Psoas muscle (tissue), 8 donors: ENCODE measurements at places on chromosomes 1 and 21. TPM values are rescaled to one million over a fixed set of nuclear protein-coding genes. Genes with fewer than 3 reads are reported as not detected.
A peak's percentile ranks its signal among the peaks of the same experiment; 100 is the strongest.

DNA sequence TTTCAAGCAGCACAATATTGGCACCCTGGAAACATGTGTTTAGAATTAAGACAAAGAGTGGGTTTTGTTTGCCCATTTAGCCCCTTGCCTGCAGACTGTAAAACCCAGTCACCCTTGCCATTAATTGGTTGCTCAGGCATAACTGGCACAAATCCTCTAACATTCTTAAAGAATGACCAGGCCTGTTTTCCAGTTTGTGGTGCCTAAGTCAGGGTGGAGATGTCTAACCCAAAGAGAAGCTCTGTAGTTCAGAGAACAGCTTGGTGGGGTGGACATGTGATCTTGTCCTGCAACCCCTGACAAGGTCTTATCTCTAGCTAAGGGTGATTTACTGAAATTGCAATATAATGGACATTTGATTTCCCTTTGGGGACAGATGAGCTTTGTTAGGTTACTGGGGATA lies 8.8 kb upstream of the ANGPTL7 start:
- DNase-seq: no peak

- no peak for DNase-seq
Observed at GRCh38 chr1:48649880-48650279, 126.8 kb downstream of the BEND5 start.

- no peak for DNase-seq
Observed at GRCh38 chr1:18903291-18903756, 969 bp upstream of the ALDH4A1 start.

DNA sequence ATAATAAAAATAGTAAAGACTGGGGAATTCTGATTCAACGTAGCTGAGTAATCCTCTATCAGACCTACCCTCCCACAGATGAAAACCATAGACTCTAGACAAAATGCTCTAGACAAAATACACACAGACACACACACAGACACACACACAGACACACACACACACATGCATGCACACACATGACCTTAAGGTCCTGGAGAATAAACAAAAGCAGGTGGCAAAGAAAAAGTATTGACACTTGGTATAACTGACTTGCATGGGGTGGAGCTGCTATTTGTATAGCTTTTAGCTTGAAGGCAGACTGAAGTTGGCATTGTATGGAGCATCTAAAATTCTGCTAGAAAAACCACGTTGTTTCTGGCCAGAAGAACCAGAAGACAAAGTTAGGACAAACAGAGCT lies 29.3 kb downstream of the C1orf141 start:
- no peak for DNase-seq

GRCh38 chr21:42193131-42193671 lies 25.7 kb upstream of the ABCG1 start:
- no peak for DNase-seq

DNA sequence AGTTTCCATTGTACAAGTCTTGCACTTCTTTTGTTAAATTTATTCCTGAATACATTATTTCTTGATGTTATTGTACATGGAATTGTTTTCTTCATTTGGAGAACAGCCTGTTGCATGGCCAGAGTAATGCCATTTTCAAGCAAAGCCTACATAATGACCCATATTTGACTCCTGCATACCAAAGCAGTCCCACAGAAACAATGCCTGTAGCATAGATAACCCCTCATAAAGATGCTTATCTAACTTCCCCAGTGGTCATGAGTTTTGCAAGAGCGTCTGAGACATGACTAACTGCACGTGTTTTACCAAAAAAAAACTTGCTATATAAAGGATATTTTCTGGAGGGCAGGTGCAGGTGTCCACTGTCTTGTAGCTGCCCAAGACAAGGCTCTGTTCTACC lies 30.3 kb upstream of the RLF start:
- no peak for DNase-seq

DNA sequence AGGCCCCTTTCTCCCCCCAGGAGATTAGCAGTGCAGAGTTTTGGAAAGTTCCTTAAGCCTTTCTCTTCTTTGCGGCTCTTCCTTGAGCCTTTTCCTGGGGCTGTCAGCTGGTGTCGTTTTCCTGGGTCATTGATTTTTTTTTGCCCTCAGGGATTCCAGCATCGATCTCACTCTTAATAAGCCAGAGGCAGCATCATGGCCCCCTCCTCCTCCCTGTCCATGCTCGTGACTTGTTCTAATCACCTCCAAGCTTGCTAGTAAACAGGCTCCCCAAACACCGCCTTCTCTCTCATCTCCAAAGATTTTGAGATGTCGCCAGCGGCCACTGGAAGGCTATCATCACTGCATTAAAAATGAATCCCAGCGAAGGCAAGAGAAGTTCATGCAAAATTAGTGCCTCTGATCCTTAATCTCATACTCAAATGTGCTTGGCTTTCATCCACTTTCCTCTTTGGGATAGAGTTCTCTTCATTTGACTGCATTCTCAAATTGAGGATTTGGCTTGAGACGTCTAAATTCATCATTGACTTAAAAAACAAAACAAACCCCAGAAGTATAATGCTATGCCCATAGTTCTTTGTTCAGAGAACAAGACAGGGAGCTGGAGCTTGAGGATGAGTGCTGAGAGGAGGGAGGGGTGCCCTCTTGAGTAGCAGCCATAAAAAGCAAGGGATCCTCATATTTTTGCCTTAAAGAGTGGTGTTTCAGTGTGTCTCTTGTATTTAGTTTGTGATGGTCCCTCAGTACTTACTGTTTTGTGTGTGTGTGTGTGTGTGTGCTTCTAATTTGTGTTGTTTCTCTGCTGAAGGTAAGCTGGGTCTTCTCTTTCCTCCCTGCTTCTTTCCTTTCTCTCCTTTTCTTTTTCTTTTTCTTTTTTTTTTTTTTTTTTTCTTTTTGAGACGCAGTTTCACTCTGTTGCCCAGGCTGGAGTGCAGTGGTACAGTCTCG lies 3.2 kb downstream of the EVA1C start:
- no peak for DNase-seq

DNA sequence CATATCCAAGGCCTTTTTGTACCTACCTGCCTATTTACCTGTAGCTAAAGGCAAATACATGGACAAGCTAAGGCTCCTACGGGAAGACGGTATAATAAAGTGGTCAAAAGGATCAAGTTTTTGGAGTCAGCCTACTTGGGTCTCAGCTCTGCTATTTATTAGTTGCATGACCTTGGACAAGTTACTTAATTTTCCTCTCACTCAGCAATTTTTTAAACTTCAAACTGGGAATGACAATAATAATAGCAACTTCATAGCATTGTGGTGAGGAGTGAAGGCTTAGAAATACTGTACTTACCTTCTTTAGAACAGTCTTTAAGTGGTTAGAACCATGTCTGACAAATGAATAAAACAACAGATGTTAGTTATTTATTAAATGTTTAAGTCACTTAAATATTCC lies 60.2 kb upstream of the SLC35F3 start:
- DNase-seq: no peak

DNA sequence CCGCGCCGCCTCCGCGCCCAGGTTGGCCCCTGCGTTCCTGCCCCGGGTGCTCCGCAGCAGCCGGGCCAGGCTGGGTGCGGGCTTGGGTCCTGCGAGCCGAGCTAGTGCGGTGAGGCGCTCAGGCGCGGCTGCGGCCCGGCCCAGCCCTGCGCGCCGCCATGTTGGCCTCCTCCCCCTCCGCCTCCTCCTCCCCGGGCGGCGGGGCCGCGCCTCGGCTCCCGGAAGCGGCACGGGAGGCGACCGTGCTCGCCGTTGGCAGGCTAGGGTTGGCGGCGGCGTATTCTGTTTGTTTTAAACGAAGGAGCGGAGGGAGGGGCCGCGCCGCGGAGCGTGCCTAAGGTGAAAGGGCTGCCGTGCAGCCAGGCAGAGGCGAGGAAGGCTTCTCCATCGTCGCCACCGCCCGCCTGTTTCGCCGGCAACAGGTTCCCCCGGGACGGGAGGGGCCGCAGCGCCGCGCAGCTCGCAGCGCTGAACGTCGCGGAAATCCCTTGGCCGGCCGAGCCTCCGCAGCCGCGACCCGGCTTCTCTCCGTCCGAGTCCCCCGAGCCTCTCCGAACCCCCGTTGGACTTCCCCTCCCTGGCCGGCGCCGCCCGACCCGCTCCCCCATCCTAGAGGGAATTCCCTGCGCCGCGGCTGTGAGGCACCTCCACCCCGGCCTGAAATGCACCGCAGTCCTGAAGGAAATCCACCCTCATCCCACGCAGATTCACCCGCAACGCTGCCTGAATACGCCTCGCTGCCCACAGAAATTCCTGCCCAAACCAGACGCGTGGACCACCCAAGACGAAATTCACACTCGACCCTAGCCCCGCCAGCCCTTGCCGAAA lies at the start of gene USP24:
USP24 (minus strand) TSS at position 171 of the 828 bp plus-strand sequence. CDS start 251 bp downstream, outside the sequence.
- DNase-seq: peak; percentile 81

DNA sequence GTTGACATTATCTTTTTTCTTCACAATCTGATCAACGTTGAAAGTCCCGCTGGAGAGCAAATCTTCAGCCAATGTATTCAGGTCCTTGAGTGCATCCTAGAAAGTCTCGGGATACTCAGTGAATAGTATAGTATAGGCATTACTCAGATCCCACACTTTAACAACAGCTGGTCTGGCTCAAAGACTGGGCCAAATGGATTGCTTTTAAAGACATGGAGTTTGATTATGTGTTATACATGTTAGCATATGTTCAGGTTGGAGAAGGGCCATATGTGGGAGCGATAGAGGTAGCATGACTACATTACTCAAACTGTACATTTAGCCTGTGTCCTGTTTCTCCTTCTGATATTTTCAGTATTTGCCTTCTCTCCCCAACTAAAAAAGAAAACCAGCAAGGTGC lies 33.1 kb downstream of the OR10Z1 start:
- DNase-seq: no peak

DNA sequence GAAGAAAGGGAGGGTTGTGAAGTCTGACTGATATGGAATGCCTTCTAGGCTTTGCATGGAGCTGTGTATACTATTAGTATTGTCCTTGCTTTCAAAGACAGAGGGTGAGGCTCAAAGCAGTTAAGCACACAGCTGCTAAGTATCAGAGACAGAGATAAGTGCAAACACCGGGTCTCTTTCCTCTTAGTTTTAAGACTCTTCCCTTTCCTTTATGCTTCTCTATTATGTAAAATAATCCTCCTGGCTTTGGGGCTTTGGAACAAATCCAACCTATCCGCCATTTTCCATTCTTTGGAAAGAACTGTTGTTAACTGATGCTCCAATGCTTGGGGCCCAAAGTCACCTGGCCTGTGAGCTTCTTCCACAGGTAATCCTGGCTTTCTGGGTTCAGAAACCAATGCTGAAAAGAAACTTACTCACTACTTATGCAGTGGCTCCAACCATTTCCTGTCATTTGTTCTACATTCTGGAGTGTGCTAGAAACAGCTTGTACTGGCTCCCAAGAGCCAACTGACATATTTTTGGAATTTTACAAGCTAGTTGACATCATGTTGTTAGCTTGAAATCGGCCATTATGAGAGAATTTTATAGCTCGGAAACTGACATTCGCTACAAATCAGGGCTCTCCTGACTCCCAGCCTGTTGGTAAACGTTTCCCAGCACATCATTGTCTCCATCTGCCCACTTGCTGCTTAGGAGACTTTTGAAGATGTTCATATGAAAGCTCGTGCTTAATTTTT lies 67.5 kb downstream of the DNTTIP2 start:
- no peak for DNase-seq

DNA sequence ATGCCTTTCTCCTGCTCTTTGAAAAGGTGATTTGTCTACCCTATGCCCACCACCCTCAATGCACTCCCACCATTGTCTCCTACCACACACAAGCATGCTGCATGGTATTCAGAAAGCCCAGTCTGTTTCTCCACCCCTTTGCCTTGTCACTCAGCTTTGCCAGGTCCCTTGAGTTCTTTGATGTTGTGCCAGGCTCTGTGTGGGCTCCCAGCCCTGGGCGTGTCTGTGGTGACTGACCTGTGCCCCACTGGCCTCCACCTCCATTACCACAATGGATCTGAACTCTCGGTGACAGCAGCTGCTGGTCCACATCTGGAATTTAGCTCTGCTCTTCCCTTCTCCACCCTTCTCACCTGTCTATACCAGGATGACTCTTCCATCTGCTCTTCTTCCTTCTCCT lies 34.9 kb downstream of the ATP2B4 start:
- DNase-seq: peak; percentile 65

GRCh38 chr21:46091118-46091517 lies 6.8 kb upstream of the COL6A2 start:
- peak; percentile 34 for DNase-seq

DNA sequence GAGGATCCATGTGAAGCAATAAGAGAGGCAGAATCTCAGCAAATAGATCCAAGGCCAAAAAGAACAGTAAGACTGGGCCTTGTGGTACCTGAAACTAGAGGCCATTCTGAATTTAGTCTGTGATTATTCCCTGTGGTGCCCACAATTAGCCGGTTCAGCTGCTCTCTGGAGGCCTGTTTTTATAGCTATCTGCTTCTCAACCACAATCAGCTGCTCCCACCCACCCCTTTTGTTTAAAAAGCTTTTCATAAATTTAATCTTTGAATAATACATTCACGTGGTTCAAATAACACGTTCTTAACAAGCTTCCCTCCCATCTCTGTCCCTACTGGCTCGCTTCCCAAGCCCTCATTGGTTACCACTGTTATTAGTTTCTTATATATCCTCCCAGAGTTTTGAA lies 18.0 kb downstream of the UBE2T start:
- DNase-seq: no peak

DNA sequence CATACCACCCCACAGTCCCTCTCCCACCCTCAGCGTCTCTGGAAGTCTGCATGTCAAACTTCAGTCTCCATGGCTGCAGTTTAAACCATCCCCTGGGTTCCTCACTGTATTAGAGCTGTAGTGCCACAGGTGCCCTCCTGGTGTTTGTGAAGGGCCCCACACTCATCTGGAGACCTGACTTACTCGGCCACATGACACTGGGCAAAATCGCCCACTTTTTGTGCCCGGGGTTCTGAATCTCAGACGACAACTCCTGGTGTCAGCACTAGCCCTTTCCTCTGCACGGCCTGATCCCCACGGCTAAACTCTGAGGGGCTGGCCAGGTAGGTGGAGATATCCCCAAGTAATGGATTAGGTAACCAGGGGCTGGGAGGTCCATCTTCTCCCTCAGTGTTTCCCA lies 6.5 kb downstream of the INKA2 start:
- no peak for DNase-seq

DNA sequence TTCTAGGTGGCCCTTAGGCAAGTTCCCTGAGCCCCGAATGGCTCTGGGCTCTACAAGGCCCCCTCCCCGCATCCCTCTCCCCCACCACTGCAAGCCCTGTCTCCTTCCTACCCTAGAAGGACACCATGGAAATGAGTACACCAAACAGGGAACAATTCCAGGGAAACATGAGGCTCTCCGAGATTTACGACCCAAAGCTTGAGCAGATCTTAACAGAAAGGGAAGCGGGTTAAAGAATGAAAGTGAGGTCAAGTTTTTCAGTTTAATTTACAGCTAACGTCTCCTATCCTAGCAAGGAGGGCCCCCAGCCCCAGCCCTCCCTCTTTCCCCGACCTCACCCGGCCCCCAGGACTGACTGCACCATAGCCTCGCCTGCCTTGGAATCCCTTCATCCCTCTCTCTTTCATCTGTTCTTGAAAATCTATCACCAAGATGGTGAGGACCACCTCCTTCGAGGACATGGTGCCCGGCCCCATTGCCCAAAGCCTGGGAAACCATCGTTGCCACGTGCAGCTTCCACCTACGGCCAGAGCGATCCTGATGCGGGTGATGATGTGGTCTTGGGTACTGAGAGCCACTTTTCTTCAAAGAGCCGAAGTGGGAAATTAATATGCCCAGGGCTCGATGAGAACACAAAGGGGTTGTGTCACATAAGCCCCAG lies 30.5 kb downstream of the SIM2 start:
- DNase-seq: no peak

The ESPN gene
- not detected for total RNA-seq

The IL22RA1 gene
- total RNA-seq: 0.13 TPM

The MSH4 gene
- 1.0 TPM for total RNA-seq

The BARHL2 gene
- not detected for total RNA-seq

The HES3 gene
- total RNA-seq: not detected

The SPATA21 gene
- total RNA-seq: not detected

The TNFAIP8L2 gene
- total RNA-seq: 1.3 TPM

The PGLYRP3 gene
- total RNA-seq: not detected

The RNU1-2 gene
- 1,745 TPM for total RNA-seq
